ENCODE measurements at places on chromosomes 3 and 15.

DNA sequence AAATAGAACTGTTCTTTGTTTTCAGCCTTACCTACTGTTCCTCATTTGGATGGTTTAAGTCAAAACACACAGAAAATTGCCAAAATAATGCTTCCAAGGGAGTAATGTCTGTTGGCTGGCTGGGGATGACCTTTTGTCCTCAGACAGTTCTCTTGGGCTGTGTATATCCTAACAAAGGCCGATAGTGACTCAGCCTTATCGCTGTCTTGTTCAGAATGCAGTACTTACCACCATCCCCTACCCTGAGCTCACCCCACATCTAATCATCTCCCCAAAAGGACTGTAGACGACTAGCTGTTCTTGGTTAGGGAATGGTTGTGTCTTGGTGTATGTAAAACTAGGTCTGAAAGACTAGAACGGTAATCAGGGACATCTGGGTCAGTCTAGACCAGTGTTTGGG, 35.0 kb downstream of the RAB11A start:
- no peak for DNase-seq

DNA sequence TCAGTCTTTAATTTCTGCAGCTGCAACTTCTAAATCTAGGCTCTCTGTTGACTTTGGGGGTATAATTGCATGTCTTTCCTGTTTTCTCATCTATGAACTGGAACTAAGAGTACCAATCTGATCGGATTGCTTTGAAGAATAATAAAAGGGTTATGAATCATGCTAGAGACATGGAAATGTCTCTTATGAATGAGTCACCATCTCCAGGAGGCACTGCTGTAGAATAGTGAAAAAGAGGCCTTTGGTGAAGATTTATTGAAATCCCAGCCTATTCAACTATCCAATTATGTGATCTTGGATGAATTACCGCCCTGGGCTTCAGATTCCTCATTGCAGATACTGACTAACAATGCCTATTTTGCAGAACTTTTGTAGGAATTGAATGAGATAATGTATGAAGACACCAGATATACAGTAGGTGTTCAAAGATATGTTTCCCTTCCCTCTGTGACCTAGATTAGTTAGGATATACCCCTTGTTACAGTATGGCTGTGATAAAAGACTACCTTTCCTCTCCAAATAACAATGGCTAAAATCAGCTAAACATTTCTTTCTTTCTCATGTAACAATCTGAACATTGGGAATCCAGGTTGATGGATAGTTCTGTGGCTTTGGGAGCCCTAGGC, 11.5 kb upstream of the CMTM8 start:
- DNase-seq, result peak; percentile 24

DNA sequence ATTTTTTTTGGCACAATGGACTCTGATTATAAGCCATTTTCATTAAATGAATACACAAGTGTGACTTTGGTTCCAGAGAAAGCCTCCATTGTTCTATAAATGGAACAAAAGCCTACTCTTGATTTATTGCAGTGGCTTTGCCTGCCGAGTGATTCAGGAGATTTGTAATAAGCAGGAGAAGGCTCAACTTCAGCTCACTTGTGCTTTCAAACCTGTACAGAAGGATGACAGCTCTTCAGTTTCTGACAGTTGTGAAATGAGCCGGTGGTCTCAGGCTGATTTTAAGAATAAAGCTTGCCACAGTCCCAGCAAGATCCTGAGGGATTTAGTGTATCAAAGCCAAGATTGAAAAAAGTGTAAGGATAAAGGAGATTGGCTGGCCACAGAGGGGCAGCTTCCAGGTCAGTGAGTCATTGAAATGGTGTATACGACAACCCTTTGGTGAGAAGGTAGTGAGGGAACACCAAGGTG, 438.8 kb upstream of the TGFBR2 start:
- DNase-seq, result no peak

DNA sequence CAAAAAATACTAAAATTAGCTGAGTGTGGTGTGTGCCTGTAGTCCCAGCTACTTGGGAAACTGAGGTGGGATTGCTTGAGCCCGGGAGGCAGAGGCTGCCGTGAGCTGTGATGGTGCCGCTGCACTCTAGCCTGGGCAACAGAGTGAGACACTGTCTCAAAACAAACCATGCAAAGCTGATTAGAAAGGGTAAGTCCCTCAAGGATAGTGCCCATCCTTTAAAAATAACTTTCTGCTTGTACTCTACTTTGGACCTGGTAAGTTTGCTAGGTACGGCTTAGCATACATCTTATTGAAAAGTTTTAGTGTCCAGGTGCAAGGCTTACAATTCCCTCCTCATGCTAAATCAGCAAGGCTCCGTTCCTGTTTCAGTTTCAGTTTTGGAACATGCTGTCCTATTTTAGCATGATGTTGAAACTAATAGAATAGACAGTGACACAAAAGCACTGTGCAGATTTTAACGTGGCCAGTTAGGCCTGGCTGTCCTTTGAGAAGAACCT, 21.4 kb downstream of the FEM1B start:
- DNase-seq, result no peak

DNA sequence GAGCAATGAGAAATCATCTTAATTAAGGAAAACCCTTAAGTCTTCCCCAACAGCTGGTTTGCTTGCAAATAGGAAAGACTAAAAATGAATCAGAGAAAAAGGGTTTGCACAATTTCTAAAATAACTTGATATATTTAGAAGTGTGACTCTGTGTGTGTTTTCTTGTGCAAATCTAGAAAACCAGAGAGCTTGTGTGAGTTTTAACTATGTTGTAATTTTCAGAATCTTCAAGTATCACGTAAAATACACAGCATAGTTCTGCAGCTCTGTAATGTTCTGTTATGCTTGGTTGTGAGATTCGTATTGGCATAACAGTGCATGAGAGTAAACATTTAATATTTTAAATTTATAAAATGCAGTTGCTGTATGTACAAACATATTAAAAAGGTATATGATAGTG, 74.7 kb upstream of the GAP43 start:
- DNase-seq, result no peak

DNA sequence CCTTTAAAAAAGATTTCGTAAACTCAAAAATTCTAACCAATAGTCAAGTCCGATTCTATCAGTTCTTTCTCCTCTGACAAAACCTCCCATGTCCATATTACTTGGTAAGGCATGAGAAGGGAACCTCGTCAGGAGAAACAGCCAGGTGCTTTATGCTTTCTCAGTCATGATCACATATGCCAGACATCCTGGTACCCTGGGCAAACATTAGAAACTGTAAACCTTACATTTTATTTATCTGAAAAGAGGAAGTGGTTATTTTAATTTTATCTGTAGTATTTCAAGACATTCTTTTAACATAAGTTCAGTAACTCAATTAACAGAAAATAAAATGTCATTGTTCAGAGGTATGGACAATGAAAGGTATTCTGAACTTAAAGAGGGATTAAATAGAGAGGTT, 474.8 kb upstream of the GBE1 start:
- no peak for DNase-seq

DNA sequence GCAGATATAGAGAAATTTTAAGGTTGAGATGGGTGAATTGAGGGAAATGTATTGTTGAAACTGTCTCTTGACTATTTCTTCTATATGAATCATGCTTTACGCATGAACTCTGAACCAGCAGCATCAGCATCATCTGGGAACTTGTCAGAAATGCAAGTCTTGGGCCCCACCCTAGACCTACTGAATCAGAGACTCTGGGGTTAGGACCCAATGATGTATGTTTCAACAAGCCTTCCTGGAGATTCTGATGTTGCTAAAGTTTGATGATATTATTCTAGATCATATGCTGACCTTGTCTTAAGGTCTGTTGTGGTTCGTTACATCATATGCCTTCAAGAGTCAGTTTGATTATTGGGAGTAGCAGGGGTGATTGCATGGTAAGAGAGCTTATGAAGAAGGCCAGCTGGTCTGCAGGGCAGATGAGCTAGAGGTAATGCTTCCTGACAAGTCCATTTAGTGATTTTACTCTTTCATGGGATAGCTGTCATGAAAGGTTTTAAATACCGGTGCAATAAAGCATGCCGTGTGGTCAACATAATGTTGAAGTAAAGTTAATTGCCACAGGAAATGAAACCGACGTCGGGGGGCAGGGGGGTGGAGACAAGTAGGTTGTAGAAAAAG, 152.4 kb upstream of the MRPL3 start:
- DNase-seq, result no peak

DNA sequence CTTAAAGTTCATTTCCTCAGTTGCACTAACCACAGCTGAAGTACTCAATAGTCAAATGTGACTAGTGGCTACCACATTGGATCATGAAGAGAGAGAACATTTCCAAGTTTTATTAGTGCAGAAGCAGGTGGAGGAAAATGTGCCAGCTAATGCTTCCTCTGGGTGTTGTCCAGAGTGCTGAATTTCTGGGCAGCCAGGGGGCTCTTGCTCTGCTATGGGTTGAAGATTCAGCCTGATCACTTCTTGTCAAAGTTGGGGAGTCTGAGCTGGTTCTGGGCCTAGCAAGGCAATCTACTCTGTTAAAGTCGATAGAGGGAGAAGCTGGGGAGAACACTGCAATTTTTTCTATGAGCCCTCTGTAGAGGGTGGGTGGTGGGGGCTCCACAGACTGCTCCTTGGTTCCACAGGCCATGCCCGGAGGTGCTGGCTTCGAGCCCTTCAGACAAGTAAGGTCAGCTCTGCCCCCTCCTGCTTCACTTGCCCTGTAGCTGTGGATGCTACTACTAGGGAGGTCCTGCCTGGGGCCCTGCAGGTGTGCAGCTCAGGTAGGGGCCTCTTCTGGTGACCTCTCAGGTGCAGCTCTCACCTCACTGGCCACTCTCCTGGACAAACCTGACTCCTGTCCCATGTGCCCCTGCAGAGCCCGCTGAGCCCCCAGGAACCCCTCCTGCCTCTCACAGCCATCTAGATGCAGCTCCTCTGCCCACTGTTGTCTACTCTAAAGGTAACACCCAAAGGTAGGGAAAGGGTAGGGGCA, 8.2 kb downstream of the ALG3 start:
- no peak for DNase-seq

- DNase-seq, result no peak
These were observed 14.9 kb downstream of the MRAS start for GRCh38 chr3:138363322-138363721.

- no peak for DNase-seq
These were observed 99.7 kb upstream of the LRRC3B start for GRCh38 chr3:26522919-26523318.

GRCh38 chr3:9809615-9810432, at the start of gene TTLL3:
Gene TTLL3, plus strand, starts transcription at chr3:9810262. Its CDS starts 400 bp downstream, at chr3:9810662.
- no peak for DNase-seq

DNA sequence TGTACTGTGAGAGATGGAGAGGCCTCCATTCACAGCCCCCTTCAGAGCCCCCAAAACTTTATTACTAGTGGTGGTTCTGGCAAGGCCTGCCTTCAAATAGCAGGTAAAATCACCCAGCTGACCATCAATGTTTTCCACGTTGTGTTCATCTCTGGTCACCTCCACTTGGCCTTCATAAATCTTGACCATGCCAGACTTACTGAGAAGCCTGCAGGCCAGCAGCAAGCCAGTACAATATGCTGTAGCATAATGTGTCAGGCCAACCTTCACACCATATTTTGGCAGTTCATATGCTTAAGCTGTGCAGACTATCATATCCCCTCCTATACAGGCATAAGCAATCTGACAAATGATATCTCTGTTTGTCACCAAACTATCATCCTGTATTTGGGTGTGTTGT, 62.1 kb downstream of the ZNF621 start:
- DNase-seq, result no peak

GRCh38 chr3:196918968-196919367, 23.4 kb downstream of the NCBP2 start:
- DNase-seq, result no peak

DNA sequence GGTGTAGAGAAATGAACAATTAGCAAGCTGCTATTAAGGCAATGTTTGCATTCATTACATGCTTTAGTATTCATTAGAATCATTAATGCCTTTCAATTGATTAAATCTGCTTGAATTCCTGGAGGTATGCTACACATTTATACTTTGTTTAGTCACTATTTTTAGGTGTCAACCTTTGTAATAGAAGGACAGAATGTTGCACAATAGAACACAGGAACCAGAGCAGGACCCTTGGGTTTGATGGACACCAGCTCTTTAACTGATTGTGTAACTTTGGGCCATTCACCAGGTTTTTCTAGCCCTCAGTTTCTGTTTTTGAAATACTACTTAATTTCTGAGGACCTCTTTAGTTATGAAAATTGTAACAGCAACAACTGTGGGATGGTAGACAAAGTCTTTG, 317.6 kb upstream of the UMPS start:
- no peak for DNase-seq

GRCh38 chr3:157231071-157231470, 71.1 kb upstream of the CCNL1 start:
- DNase-seq, result no peak

DNA sequence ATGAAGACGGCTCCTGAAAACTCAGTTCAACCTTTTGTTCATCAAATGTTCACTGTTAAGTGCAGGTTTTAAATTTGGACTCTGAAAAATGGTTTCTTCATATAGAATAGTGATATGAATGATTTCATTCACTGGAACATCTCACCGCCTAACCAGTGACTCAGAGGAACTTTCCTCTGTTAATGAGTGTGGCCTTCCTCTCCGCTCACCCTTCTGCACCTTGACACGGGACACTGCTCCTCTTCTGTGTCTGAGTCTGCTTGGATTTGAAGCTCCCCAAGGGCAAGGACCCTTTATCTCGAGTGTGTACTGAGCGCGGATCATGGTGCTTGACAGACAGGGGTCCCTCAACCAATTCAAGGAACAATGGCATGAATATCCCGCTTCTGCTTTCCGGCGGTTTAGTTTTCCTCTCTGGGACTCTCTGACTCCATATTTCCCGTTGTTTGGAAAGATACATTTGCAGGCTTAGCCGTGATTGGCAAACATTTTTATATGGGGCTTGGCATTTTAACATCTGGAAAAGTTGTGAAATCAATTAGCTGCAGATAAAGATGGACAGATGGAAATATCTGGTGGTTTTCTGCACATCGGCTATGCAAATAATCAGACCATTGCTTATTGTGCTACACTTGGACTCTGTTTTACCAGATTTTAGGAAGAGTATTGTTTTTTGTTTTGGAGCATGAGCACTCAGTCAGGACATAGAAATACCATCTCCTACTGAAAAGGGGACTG, 20.9 kb downstream of the KBTBD8 start:
- no peak for DNase-seq

- DNase-seq, result no peak
These were observed 78.8 kb downstream of the SLC7A14 start for GRCh38 chr3:170507063-170507462.

- DNase-seq, result no peak
These were observed 509.9 kb downstream of the OCA2 start for GRCh38 chr15:27589260-27589659.

GRCh38 chr3:174397848-174398247, 461.3 kb upstream of the NAALADL2 start:
- DNase-seq, result no peak

- no peak for DNase-seq
These were observed 138.0 kb upstream of the RAD18 start for GRCh38 chr3:9101286-9101685.

Measured in HS-27A (cell line).